ENCODE measurements at places on chromosomes 11 and 22.

DNA sequence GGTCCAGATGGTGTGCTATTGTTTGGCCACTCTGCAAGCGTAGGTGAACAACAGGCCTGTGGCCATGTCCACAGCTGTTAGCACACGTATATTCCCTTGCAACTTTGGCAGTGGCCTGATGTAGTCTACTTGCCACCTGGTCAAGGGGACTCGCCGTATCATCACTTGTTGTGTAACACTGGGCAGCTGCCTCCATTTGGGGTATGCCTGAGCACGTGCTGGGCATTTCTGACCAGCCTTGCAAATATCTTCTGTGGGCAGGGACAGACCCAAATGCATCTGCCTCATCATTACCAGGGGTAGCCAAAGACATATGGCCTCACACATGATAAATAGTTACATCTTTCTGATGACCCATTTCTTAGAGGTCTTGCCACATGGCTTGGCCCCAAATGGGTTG lies 434.2 kb downstream of the DYNC2H1 start:
- DNase-seq, result no peak

DNA sequence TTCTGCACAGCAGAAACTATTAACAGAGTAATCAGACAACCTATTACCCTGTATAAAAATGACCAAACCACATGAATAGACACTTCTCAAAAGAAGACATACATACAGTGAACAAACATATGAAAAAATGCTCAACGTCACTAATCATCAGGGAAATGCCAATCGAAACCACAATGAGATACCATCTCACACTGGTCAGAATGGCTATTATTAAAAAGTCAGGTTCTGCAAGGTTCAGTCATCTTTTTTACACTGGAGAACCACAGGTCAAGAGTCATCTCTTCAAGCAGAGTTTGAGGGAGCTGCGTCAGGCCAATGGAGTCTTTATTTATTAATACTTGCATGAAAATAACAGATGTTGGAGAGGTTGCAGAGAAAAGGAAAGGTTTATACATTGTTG lies 40.4 kb downstream of the RCN1 start:
- DNase-seq, result no peak

GRCh38 chr11:16180868-16181267 lies 175.5 kb downstream of the SOX6 start:
- DNase-seq, result no peak

DNA sequence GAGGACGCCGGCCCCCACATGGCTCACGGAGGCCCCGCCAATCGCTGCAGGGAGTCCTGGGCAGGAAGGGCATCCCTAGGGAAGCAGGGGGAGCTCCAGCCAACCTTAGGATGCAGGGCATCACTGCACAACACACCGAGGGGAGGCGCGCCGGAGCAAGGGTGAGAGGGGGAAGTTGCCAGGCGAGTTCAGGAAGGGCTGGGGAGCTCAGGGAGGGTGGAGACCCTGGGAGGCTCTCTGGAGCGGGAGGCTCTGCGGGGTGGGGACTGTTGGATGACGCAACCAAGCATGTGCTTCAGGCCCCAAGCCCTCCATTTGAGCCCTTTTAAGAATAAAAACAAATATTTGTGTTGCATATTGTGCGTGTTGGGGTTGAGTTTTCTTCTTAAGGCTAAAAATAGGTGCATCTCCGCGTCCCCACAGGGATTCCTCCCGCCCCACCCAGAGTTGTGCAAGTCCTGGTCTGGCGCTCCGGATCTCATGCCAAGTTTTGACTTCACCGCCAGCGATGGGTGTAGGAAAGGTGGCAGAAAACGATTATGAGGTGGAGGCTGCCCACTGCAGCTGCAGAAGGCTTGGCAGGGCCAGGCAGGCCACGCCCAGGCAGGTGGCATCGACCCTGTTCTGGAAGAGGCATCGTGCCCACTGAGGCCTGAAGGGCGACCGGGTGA lies 65.2 kb downstream of the WNT7B start:
- DNase-seq, result no peak

DNA sequence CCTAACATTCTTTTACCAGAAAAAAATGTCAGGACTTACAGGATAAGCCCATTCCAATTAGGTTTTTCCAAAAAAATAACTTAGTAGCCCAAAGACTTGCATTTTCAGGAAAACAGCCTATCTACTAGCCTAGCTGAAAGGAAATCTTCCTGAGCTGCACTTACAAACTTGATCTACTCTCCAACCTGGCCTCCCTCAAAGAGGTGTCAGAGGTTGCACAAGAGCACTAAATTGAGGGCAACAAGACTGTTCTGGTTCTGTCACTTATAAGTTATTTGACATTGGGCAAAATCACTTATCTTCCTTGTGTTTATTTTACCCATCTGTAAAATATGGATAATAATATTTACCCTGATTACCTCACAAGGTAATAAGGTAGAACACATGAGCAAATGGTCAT lies 7.9 kb upstream of the SOX6 start:
- DNase-seq, result no peak

- no peak for DNase-seq
Observed at GRCh38 chr11:117671370-117671769, 125.6 kb downstream of the DSCAML1 start.

GRCh38 chr11:31109446-31109845 lies 260.1 kb downstream of the DCDC1 start:
- DNase-seq, result no peak

DNA sequence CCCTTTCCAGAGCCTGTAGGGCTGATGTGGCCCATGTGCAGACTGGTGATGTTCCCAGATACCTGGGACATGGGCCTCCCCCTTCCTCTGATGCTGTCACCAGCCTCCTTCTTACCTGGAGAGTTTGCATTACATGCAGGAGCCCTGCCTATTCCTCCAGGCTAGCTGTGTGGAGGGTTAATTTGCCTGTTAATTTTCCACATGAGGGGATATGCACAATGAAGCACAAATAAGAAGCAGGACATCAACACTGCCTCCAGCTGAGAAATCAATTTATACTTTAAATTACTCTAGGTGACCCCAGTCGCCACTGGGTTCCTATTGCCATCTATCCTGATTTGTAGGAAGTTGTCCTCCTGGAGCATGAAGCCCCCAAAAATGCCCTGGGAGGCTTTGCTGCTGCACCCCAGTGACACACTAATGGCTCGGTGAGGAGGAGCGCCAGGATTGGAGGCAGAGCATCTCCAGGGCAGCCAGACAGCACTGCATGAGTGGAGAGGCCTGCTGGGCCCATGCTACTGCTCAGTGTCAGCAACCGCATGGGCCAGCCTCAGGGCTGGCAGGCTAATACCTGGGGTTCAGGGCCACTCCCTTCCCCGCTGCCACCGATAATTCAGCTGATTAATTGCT lies 101.6 kb upstream of the USP47 start:
- DNase-seq, result no peak

DNA sequence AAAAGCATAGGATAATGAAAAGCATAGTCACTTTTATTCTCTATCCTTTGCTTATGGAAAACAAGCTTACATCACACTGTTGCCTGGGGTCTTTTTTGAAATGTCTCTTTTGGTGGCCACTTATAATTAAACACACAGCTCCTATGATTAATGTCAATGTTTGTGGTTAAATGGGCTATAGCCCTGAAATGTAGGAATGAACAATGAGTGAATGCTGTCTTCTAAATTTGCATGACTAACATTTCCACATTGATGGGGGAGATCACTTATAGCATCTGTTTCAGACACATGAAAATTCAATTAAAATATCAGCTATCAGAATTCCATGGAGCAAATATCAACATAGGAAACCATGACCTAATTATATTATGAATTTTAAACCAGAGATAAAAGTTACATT lies 171.4 kb upstream of the FAT3 start:
- DNase-seq, result no peak

DNA sequence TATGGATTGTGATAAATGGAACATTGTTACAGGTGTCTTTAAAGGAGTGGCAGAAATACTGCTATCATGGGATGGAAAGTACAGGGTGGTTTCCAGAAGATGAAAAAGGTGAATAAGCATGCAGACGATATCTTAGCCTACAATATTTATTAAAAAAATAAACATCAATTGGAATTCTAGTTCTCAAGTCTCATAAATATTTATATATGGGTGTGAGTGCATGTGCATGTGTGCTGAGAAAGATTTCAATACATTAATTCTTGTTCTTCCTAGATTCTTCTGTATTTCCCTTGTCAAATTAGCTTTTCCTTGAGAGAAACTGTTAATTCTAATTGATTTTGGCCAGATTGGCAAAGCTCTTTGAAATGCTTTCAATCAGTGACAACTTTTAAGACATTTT lies 618.2 kb downstream of the METTL15 start:
- no peak for DNase-seq

DNA sequence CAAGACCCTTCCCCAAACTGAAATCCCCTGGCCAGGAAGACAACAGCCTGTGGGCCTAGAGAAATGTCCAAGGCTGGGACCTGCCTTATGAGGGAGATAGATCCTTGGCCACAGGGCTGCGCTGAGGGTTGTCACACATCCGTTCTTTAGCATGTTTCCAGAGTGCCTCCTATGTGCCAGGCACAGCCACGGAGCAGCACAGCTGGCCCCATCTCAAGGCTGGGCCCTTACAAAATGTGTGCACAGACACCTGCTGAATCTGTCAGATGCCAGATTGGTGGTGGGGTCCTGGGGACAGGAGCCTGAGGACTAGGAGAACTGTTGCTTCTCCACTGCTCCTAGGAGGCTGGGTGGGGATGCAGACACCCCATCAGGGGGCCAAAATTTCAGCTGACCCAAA lies 11.2 kb downstream of the GRIK4 start:
- DNase-seq, result no peak

GRCh38 chr11:12222055-12222792 lies 111.8 kb downstream of the MICAL2 start:
- DNase-seq, result no peak

- no peak for DNase-seq
Observed at GRCh38 chr11:34036456-34036855, 15.1 kb upstream of the CAPRIN1 start.

DNA sequence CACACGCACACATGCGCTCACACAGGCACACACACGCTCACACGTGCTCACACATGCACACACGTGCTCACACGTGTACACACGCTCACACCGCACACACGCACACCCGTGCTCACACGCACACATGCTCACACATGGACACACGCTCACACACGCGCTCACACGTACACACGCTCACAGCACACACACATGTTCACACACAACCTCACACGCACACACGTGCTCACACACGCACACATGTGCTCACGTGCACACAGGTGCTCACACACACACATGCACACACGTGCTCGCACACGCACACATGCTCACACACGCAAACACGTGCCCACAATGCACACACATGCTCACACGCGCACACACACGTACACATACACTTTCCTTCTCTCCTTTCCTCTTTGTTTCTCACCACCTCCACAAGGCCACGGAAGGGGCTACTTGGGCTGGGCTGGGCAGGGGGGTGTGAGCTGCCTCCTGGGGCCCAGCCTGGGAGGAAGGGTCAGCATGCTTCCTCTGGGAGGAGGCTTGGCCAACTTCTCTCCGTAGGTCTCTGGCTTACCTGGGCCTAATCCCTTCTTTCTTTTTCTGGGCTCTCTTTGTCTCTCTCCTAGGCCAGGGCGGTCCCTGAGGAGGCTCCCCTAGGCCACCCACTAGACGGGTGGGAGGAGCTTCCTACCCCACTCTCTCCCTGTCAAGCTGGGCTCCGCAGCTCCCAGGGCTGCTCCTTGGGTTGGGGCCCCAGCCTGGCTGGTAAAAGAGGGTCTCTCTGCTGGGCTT lies 34.5 kb upstream of the PARVG start:
- no peak for DNase-seq

- no peak for DNase-seq
Observed at GRCh38 chr11:46455834-46456233, 64.3 kb upstream of the CHRM4 start.

GRCh38 chr11:104968355-104968855 lies at the start of gene CASP4:
Gene CASP4 (minus strand): TSS chr11:104968574. CDS start chr11:104968525, 49 bp downstream.
- no peak for DNase-seq

DNA sequence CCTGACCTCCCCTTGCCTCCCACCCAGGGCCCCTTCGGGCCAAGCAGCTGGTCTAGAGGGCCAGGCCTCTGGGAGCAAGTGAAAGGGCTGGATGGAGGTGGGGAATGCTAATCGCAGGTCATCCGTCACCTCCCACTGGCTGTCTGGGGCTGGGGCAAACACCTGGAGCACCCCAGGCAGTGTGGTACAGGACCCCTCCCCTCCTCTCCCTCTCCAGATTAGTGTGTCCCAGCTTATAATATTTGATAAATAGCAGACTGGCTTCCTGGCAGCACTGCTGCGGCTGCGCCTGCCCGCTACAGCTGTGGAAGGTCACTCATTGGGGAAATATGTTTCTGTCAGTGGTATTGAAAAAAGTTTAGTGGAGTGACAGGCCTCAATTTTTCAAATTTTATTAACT lies 90.7 kb upstream of the PHOX2A start:
- no peak for DNase-seq

Measured in stimulated activated CD4-positive, alpha-beta T cell treated with anti-CD3 and anti-CD28 coated beads, Interleukin-2, amount 100 ng/mL, for 4 hours (primary cell).